SK-N-DZ (cell line): ENCODE measurements at places on chromosomes 5 and 9.

GRCh38 chr9:9079473-9079872 is 1279.9 kb upstream of the DMAC1 start:
- no peak for DNase-seq

DNA sequence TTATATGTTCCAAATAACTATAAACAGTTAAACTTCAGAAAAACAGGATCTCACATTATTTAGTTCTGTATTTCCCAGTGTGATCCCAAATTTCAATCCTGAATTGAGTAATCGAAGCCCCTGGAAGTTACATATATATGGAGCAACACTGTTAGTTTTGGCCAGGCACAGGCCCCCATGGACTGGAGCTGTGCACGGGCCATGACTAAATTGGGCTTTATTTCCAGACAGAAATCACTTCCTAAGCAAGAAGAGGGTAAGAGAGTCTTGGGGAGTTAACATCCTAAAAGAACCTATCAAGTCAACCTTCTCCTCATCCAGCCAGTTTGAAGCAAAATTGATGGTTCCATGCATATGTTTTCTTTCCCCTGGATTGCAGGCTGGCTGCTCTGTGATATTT is 393.0 kb downstream of the TMEM167A start:
- no peak for DNase-seq

DNA sequence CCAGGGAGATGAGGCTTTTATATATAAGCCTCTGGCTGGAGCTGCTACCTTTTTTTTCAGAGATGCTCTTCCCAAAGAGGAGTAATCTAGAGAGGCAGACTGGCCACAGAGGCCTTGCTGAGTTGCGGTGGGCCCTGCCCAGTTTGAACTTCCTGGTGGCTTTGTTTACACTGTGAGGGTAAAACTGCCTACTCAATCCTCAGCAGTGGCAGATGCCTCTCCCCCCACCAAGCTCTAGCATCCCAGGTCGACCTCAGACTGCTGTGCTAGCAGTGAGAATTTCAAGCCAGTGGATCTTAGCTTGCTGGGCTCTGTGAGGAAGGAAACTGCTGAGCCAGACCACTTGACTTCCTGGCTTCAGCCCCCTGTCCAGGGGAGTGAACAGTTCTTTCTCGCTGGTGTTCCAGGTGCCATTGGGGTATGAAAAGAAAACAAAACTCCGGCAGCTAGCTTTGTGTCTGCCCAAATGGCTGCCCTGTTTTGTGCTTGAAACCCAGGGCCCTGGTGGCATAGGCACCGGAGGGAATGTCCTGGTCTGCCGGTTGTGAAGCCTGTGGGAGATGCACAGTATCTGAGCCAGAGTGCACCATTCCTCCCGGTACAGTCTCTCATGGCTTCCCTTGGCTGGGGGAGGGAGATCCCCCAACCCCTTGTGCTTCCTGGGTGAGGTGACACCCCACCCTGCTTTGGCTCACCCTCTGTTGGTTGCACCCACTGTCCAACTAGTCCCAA is 219.5 kb upstream of the IZUMO3 start:
- DNase-seq = no peak

DNA sequence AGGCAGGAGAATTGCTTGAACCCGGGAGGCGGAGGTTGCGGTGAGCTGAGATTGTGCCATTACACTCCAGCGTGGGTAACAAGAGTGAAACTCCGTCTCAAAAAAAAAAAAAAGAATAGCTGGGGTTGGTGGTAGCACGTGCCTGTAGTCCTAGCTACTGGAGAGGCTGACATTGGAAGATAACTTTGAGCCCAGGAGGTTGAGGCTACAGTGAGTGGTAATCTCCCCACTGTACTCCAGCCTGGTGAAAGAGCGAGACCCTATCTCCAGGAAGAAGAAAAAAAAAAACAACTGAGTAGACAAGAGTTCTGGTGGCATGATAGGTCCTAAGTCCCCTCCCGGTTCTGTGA is 26.3 kb downstream of the GOLGA2 start:
- DNase-seq = no peak

- no peak for DNase-seq
Observed at GRCh38 chr5:148816782-148817181, 9.6 kb upstream of the ADRB2 start.
